ENCODE measurements at places on chromosomes 2 and 18. TPM values are rescaled to one million over a fixed set of nuclear protein-coding genes. Genes with fewer than 3 reads are reported as not detected.

ALPG gene
- total RNA-seq: not detected

PROKR1 gene
- not detected for total RNA-seq

WNT10A gene
- total RNA-seq: 3.4 TPM

ABCG8 gene
- total RNA-seq: 1.6 TPM

UBXN4 gene
- total RNA-seq: 94.4 TPM

DTNA gene
- 10.9 TPM for total RNA-seq

GRCh38 chr18:3248658-3249359, 1.2 kb downstream of the MYL12A start:
- DNase-seq: peak; percentile 30

- no peak for DNase-seq
Measured at GRCh38 chr18:79916546-79917168, 34.8 kb downstream of the SLC66A2 start.

DNA sequence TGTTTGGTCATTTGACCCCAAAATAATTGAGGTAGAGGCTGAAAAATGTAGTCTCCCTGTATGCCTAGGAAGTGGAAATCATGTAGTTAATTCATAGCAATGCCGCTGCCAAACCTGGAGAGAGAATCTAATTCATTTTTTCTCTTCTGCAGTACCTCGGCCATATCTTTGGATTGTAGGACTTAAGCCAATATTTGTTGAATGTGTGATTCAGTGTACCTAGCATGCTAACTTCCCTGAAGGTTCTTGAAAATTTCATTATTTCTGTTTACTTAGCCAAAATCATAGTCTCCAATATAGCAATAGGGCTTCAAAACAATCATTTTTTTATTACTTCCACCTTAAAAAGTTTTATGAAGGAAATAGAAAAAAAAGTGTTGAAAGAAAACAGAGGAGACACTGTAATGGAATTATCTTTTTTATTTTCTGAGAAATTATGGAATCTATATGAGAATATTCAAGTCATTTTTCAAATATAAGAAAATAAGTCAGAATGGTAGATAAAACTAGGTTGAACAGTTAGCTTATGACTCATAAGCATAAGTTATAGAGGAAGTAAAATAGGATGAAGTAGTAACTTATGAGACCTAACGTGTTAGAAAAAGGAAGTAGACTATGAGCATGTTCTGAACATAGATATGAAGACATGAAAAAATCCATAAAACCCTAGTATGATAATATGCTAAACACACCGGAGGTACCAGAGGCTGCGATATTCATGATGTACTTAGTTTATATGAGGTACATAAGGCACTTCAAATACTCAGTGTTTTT, 35.2 kb upstream of the CDH19 start:
- DNase-seq: no peak

GRCh38 chr2:73282924-73283544, 1.2 kb downstream of the FBXO41 start:
- DNase-seq: no peak

GRCh38 chr2:238438856-238439849, 12.4 kb downstream of the ASB1 start:
- peak; percentile 84 for DNase-seq

DNA sequence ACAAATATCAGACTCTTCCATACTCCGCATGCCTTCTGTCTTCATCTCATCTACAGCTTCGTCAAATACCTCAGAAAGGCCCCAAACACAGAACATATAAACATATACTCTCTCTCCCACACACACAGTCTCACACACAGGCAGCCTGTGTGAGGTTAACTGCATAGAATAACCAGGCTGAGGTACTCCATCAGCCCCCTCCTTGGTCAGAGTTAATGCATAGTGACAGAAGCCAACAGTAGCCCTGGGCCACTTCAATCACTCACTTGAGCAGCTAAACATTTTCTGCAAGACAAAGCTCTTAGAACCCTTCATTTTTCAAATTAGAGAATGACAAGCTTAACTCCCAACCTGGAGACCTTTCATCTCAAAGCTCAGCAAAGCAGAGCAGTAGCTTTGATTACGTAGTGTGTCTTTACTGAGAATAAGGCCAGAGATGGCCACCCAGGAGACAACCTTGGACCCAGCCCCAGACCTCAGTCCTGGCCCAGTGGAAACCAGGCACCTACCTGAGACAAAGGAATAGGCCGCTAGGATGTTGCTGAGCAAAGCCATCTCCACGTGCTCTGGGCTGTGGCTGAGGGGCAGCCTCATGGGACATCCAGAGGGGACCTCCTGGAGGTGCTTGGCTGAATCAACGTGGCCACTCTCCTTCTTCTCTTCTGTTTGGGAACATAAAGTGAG, 43.0 kb downstream of the EVA1A start:
- no peak for DNase-seq

GRCh38 chr2:172836347-172836821, 100.7 kb downstream of the RAPGEF4 start:
- DNase-seq: peak; percentile 55

GRCh38 chr2:237920673-237921072, 46.1 kb upstream of the UBE2F start:
- no peak for DNase-seq

DNA sequence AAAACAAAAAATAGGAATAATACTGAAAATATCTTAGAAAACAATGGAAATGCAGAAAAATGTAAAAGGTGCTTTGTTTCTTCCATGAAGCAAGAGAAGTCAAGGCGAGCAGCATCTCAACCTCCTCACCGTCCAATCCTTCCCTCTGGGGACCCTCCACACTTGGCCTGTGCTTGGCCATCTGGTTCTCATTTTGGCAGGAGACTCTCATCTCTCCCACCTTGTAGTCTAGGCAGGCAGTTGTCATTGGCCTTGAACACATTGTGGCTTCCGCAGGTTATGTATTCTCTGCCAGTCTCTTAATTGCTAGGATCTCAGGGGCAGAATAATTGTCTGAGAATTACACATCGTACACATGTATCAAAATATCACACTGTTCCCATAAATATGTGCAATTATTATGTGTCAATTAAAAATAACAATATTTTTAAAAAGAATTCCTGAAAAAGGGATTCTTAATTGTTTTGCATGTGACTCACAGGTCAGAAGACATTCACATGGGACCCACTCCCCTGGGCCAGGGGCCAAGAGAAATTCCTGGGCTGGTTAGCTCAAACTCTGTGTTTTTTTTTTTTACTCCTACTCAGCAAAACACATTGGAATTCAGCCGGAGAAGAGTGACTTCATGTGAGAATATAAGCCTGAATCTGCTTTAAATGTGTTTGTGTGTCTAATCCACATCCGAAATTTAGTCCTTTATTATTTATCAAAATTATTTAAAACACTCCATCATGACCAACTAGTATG, 14.0 kb upstream of the ANKRD62 start:
- no peak for DNase-seq

- no peak for DNase-seq
Measured at GRCh38 chr18:62287781-62288664, 37.1 kb upstream of the TNFRSF11A start.

- no peak for DNase-seq
Measured at GRCh38 chr2:43701111-43701510, 24.9 kb upstream of the C1GALT1C1L start.

- peak; percentile 46 for DNase-seq
Measured at GRCh38 chr2:41782306-41783158, 265.3 kb upstream of the PKDCC start.

- no peak for DNase-seq
Measured at GRCh38 chr2:10336283-10336682, 33.6 kb downstream of the HPCAL1 start.

All from Calu3 (cell line).